A549 (cell line): ENCODE measurements at places on chromosomes 12 and 14.
A peak's percentile ranks its signal among the peaks of the same experiment; 100 is the strongest.

- DNase-seq, result no peak
Observed at GRCh38 chr12:56721721-56722120, 3.4 kb downstream of the NACA start.

- no peak for DNase-seq
Observed at GRCh38 chr12:138898-139534, 72.4 kb downstream of the IQSEC3 start.

GRCh38 chr12:99453836-99454538, 193.6 kb upstream of the GARIN6 start:
- no peak for DNase-seq

DNA sequence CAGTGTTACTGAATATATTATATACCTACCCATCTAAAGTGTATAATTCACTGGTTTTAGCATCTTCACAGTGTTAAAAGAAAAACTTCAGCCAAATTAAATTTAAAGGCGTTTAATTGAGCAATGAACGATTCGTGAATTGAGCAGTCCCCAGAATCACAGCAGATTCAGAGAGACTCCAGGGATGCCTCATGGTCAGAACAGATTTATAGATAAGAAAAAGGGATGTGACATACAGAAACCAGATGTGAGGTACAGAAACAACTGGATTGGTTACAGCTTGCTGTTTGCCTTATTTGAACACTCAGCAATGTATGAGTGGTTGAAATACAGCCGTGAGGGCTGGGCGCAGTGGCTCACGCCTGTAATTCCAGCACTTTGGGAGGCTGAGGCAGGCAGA, 84.6 kb downstream of the WNK1 start:
- DNase-seq, result no peak

GRCh38 chr12:89468648-89469326, 55.8 kb downstream of the GALNT4 start:
- no peak for DNase-seq

GRCh38 chr12:121261398-121261797, 35.1 kb downstream of the CAMKK2 start:
- DNase-seq, result no peak

DNA sequence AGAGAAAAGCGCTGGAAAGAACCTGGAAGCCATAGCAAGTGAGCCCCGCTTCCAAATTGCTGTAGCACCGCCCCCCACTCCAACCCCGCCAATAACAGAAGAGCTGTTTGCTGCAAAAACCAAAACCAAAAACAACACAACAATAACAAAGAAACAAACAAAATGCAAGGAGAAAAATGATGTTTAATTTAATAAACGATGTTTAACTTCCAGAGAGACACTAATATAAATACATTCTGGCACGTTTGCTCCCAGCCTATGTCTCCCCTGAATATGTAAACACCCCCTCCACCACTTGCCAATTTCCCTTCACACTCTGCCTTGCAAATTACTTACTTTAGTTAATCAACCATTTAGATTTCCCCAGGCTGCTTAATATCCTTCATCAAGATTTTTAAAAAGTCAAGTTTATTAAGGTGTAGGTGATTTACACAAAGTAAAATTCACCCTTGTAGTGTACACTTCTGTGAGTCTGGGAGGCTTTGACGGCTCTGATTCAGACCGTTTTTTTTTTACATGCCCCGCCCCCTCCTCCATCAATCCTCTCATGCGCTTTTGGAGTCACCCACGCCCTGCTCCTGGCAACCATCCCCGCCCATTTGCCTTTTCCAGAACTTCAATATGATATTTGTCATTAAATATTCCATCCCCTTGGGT, 482 bp upstream of the IFI27L2 start:
- DNase-seq, result peak; percentile 54

DNA sequence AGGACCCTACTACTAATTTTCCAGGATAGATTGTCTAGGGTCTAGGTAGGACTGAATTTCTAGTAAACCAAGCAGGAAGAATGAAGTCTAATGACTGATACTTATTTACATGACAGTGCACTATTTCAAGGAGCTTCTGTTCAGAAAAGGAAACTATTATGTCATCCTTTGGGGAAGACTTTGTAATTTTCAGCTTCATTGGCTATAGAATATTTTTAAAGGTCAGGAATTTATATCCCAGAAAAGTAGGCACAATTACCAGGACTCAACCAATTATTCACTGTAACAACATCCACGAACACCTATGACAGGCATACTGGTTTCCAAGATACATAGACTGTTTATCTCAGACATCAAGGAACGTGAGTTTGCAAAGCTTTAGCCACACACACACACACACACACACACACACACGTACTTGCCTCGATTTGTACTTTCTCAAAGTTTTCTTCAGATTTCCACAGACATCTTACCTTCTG, 23.2 kb downstream of the OR6S1 start:
- no peak for DNase-seq
